ENCODE measurements at places on chromosomes 1 and 21.

- DNase-seq, result no peak
These were observed 130.8 kb downstream of the PGBD5 start for GRCh38 chr1:230295367-230295766.

- DNase-seq, result no peak
These were observed 31.7 kb upstream of the CACYBP start for GRCh38 chr1:174967845-174968705.

- DNase-seq, result no peak
These were observed 158.2 kb upstream of the KLHDC7A start for GRCh38 chr1:18322368-18323032.

DNA sequence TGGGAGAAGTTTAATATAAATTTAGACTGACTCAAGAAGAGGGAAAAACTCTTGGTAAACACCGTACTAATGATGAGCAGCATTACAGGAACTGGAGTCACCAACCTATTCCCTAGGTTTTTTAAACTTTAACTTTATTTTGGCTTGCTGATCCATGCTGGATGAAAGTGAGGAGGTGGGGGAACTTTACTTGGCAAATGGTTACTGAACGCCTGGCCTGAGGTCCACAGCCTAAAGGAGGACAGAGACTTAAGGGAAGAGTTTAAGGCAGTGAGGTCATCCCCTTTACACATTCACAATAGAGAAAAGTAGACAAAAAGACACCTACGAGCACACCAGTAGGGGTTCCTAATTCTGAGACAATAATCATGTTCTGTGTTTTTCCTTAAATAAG is 25.6 kb upstream of the A3GALT2 start:
- DNase-seq, result no peak

DNA sequence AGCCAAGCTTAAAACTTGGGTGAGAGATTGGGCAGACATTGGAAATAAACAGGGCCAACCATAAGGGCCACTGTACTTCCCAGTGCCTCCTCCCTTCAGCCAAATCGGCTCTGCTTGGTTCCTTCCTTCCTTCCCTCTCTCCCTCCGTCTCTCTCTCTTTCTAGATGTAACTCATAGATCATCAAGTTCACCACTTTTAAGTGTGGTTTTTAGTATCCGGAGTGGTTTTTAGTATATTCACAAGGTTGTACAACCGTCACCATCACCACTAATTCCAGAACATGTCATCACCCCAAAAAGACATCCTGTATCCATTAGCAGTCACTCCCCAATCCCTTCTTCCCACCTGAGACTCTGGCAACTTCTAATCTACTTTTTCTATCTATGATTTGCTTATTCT is 51.0 kb downstream of the MYSM1 start:
- DNase-seq, result no peak

DNA sequence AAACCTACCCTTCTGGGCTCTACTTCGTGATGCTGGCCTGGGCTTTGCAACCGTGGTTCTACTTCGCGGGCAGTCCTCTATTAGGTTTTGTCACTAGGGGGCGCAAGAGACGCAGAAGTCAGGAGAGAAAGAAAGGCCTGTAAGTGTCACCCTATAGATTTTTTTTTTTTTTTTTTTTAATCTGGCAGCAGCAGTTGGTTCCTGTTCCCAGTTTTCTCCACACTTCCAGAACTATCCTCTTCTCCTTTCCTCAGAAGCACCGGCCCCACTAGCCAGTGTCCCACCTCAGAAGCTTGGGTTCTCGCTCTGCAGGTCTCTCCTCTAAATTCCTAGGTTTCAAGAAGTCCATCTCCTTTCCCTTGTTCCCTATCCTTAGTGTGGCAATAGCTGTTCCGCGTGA is 9.1 kb upstream of the LCE2D start:
- no peak for DNase-seq

DNA sequence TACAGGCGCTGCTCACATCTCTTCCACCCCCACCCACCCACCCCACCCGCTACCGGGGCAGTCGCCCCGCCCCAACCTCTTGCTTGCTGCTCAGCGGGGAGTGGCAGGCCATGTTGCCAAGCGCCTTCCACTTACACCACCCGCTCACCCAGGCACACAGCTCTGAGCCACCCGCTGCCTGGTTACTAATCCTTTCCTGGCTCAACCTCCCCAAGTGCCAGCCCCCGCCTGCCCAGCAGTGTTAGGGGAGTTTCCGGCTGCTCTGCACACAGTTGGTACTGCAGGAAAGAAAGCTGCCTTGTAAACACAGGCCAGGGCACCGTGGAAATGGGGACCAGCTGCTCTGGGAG is 56.2 kb downstream of the LACTBL1 start:
- DNase-seq, result no peak

GRCh38 chr1:160652924-160653619 is 6.2 kb upstream of the SLAMF1 start:
- no peak for DNase-seq

DNA sequence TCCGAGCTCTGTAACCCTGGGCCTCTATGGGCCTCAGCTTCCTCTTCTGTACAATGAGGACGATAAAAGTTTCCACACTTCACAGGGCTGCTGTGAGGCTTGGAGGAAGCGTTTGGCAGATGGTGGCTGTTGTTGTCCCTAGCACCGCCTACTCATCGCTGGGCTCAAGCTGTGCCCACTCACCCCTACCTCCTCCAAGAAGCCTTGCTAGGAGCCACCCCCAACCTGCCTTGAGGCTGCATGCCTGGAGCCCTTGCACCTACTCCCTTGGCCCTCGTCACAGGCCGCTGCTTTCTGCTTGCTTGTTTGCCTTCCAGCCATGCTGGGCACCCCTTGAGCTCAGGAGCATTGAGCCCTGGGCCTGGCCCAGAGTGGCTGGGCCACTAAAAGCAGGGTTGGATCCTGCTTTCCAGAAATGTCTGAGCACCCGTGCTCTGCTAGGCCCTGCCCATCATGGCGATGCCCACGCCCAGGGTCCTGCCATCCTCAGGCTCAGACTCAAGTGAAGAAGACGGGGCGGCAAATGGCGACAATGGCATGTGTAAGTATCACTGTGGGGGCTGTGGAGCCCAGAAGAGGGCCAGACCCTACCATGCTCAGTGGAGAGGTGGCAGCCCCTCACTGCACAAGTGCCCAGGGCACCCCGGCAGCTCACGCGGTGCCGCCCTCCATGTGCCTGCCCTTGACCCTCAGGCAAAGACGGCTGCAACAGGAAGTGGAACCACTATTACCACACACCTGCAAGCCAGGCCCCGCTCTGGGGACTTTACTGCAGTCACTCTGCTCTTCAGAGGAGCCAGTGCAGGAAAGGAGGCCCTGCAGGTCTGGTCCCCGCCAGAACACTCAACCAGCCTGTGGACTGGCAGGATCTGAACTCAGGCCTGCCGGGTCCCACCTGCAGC is 9.5 kb downstream of the SH3BGRL3 start:
- DNase-seq, result no peak

DNA sequence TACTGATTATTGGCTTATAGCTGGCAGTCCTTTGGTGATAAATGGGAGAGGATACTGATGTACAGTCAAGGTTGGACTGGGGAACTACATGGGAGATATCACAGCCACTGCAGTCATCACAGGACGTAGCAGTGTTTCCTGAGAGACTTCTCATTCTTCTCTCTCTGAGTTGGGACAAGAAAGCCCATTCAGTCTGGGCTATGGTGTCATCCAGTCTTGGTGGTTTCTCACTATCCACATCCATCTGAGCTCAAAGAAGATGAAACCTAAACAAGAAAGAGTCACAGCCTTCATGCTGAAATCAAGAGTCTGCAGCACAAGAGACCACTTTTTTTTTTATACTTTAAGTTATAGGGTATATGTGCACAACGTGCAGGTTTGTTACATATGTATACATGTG is 12.8 kb upstream of the CD53 start:
- no peak for DNase-seq

- no peak for DNase-seq
These were observed 306.4 kb downstream of the HHAT start for GRCh38 chr1:210635108-210635507.

- DNase-seq, result no peak
These were observed 71.4 kb upstream of the FAM20B start for GRCh38 chr1:178954325-178954690.

DNA sequence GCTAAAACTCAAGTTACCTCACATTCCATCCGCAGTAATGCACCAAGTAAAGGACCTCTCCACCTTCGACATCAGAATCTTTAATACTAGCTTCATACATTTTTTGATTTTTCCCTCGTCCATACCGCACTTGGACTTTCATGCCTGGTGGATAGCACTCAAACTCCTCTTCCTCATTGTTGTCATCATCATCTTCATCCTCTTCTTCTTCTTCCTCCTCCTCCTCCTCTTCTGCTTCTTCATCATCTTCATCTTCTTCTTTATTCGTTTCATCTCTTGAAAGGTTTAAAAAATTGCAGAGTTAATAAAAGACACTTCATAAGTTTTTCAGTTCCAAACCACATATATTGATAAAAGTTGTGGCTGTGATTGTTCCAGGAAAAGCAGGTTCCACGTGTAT is 52.7 kb upstream of the RBM34 start:
- DNase-seq, result no peak

DNA sequence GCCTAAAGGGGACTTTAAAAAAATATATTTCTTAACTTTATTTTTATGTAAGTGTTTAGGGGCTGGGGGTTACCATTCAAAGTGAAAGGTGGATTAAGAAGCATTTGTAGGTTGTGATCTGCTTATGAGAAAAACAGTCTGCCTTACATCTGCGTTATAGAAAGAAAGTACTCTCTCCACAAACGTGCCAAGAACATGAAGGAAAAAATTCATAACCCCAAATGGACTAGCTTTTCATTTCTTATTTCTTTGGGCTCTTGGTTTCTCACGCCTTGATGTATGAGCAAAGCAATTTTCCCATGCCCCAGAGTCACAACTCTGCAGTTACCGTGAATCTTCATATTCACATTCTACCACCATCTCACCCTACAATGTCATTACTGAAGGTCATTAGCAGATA is 1165.1 kb upstream of the ADGRL4 start:
- DNase-seq, result no peak

- DNase-seq, result no peak
These were observed 46.2 kb downstream of the GPR3 start for GRCh38 chr1:27438621-27439061.

- no peak for DNase-seq
These were observed 173.4 kb downstream of the TOMM20 start for GRCh38 chr1:234955107-234955731.

DNA sequence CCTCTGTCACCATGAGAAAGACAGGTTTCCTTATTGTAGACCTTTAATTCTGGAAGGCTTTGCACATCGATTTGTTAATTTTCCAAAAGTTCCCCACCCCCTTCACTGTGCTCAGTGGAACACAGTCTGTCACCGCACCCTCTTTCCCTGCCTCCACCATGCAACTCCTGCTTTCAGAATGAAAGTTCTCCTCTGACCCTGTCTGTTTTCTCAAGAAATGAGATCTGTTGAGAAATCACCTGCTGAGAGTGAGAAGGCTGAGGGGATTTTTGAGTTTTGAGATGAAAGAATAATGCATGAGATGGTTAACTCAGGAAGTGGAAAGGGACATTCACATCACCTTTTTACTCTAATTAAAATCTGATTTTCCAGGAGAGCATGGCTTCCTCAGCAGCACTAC is 99.6 kb downstream of the CYYR1 start:
- no peak for DNase-seq

- DNase-seq, result no peak
These were observed 890.2 kb upstream of the NCAM2 start for GRCh38 chr21:20108016-20108415.

DNA sequence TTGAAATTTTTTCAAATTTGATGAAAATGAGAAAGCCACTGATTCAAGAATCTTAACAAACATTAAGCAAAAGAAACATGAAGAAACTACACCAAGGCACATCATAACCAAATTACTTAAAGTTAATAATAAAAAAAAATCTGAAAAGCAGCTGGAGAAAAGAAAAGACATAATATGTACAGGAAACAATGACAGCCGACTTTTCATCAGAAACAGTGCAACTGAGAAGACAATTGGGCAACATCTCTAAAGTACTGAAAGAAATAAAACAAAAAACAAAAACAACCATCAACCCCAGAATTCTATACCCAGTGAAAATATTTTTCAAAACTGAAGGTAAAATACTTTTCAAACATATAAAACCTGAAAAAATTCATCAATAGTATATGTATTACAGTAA is 73.8 kb upstream of the DMRTA2 start:
- DNase-seq, result no peak

GRCh38 chr1:17579951-17580939 is 40.7 kb downstream of the ARHGEF10L start:
- DNase-seq, result no peak

GRCh38 chr1:32336591-32336932 is 529 bp upstream of the MARCKSL1 start:
- DNase-seq, result no peak

GRCh38 chr1:29749024-29749945 is 513.0 kb downstream of the PTPRU start:
- no peak for DNase-seq

DNA sequence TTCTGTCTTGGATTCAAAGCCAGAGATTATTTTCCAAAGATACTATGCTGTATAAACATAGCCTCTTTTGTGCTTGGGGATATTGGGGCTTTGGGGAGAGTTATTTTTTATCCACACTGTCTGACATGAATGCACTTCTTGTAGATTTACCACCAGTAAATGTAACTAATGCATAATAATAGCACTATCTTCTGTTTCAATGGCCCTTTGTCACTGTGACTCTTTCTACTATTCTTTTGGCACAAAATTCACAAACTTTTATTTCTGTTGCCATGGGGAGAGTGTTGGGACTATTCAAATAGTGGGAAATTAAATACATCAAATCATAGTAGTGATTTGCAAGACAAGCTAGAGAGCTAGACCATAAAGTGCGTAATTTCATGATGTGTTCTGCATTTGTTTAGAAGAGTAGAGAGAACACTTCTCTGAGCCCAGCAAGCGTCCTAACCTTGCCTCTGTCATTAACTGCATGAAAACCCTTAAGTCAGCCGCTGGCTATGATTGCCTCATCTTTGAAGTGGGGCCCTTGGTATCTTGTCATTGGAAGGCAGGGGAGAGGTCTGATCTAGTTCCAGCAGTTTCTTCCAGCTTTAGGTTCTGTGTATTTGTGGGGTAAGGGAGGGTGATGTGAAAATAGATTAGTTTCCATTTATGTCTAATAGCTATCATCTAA is 154.4 kb downstream of the HHAT start:
- DNase-seq, result no peak

GRCh38 chr1:50108497-50109059 is at the start of gene ELAVL4:
TSS of gene ELAVL4 (plus strand) at chr1:50108920. CDS start at chr1:50109190, 270 bp downstream.
- no peak for DNase-seq

DNA sequence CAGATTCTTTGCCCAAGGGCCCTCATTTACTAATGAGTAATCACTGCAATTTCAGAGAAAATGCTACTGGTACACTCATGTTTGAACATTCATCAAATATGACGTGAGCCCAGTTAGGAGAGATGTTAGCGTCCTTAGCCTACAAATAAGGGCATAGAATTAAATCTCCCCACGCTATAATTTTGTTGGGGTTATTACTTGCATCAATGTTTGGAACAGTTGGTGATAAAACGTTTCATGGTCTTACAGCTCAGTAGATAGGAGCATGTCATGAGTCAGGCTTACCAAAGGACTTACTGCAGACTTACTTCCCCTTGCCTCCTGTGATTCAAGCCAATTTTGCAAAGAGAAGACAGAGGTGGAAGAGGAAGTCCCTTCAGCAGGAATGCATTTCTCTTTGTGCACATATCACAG is 304.0 kb downstream of the KIF26B start:
- DNase-seq, result no peak

- DNase-seq, result peak; percentile 84
These were observed 382.9 kb upstream of the B3GALT2 start for GRCh38 chr1:193569096-193569982.

Measured in fibroblast of skin of left biceps (primary cell).